ENCODE measurements at places on chromosomes 2 and 18.

GRCh38 chr18:23237524-23238151 lies 102.4 kb downstream of the CABLES1 start:
- no peak for DNase-seq

DNA sequence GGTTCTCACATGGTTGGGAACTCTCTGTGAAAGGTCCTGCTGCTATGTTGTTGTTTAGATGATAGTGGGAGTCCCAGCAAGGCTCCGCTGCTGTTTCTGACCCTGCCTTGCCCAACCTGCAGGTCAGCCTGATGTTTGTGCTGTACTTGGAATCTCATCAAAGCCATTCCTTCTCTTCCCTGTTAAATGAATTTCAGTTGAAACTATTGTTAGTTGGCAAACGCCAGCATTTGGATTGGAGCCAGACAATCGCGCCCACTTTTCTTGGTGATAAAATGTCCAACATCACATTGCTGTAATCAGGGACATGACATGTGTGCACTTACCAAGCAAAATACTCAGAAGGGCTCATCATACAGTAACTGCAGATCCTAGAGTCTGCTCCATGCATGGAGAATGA lies 12.8 kb upstream of the TWSG1 start:
- DNase-seq, result no peak

- DNase-seq, result no peak
These were observed 452.6 kb upstream of the PKDCC start for GRCh38 chr2:41595240-41595639.

- peak; percentile 22 for DNase-seq
These were observed 17.3 kb upstream of the GTF2A1L start for GRCh38 chr2:48600204-48600813.

DNA sequence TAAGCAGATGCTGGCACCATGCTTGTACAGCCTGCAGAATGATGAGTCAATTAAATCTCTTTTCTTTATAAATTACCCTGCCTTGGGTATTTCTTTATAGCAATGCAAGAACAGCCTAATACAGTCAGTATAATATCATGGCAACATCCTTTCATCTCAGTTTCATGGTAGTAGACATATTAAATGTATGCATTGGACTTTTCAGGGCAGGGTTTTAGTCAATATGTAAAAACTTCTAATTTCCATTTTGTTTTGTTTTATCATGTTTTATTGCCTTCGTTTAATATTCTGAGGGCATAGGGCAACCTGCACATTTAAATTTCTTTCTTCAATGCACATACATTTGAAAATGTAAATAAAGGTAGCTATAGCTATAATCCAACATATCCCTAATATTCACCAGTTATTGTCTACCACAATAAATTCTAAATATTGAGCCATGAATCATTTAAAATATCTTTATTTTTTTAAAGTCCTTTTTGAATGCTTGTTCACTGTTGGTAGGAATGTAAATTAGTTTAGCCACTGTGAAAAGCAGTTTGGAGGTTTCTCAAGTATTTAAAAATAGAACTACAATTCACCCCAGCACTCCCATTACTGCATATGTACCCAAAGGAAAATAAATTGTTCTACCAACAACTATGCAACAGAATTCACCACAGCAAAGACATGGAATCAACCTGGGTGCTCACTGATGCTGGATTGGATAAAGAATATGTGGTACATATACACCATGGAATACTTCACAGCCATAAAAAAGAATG lies 41.8 kb upstream of the GRB14 start:
- no peak for DNase-seq

GRCh38 chr2:59969161-59969560 lies 584.3 kb downstream of the BCL11A start:
- no peak for DNase-seq

- no peak for DNase-seq
These were observed 47.6 kb upstream of the FAM124B start for GRCh38 chr2:224449212-224450147.

GRCh38 chr2:41827354-41827971 lies 220.4 kb upstream of the PKDCC start:
- no peak for DNase-seq

DNA sequence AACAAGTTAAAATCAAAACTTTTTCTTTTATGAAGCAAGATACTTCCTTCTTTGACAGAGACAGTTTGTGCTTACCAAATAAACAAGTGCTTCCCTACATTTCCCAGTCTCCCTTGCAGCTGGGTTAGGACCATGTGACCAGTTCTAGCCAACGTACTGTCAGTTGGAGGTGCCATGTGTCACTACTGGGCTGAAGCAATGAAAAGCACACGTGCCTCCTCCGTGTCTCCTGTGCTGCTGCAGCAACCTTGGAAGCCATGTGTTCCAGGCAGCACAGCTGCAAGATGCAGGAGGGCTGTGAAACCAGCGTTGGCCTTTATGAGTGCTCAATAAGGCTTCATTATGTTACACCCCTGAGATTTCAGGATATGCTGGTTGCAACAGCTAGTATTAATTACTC lies 93.2 kb downstream of the DHRS9 start:
- DNase-seq, result no peak

DNA sequence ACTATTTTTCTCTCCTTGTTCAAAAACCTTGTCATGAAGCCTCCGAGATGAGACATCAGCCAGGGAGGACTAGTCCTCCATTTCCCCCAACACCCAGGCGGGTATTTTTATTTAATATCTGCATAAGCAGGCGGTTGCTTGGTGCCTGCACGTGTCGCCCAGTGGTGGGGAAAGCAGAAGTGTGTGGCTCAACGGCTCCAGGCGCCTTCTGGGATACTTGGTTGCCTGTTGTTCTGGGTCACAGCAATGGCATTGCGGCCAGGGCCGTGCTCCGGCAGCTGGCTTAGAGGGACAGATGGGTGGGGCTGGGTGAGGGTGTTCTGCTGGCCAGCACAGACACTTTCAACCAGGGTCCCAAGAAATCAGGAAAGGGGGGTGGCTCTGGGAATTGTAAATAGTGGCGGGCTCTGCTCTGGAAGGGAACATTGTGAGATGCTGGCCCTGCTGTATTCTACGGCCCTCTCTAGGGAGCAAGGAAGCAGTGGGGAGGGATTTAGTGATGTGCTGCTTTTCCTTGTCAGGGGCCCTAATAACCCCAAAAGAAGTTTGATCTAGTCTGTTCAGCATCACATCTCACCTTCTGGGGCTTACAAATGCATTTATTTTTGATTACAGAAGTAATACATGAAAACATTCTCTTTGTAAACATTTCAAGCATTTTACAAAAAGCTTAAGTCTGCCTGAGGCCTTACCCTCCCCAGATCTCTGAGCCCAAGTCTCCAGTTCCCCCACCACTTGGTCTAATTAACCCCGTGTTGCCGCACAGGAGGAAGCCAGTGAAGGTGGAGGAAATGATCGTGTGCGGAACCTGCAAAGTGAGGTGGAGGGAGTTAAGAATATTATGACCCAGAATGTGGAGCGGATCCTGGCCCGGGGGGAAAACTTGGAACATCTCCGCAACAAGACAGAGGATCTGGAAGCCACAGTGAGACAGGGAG lies 1.1 kb downstream of the VAMP8 start:
- DNase-seq, result no peak

DNA sequence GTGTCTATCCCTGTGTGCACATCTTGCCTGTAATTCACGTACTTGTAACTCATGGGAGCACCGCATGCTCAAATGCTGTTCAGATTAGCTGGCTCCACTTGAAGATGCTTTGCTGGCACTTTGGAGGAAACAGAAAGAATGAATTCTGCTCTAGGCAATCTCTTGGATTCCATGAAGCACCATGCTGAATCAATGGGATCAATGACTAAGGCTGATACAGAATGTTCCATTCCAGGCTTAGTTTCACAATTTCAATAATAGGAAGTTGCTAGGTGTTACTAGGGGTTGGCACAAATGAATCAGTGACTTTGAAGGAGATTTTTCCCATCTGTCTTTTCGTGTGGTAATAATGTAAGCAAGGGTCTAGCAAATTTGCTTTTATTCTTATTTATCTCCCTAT lies 328.8 kb downstream of the OSR1 start:
- no peak for DNase-seq

DNA sequence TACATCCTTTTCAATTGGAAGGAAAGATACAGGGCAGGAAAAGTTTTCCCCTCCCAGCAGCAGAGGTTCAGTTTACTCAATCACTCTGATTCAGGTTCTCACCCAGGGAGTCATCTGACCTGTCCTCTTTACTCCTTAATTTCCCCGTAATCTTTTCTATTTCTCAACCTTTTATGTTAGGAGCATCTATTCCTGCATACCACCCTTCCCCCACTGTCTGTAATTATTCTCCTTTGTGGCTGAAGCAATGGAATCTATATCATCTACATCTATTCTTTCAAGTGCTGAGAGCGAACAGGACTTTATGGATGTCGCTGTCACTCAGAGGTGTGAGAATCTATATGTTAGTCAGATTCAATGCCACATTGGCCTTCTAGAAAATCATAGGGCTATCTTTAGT lies 175.2 kb downstream of the NOL4 start:
- DNase-seq, result no peak

- DNase-seq, result no peak
These were observed 238.5 kb downstream of the DYSF start for GRCh38 chr2:71691747-71692441.

- DNase-seq, result no peak
These were observed 11.0 kb downstream of the FASTKD2 start for GRCh38 chr2:206776432-206776831.
